ENCODE measurements at places on chromosomes 2 and 18.

GRCh38 chr2:240165034-240165433 is 24.6 kb upstream of the OTOS start:
- no peak for DNase-seq

GRCh38 chr2:27121906-27122305 is 1.7 kb upstream of the ABHD1 start:
- DNase-seq = no peak

GRCh38 chr2:47072728-47073191 is 82.3 kb downstream of the STPG4 start:
- no peak for DNase-seq

- no peak for DNase-seq
These were observed 289.0 kb downstream of the C1D start for GRCh38 chr2:67773851-67774250.
